Stimulated activated CD8-positive, alpha-beta memory T cell treated with anti-CD3 and anti-CD28 coated beads, Interleukin-4, amount 100 ng/mL, for 1 hour (primary cell): ENCODE measurements at places on chromosomes 4 and X.

- DNase-seq, result no peak
Observed at GRCh38 chr4:100841911-100842310, 324.1 kb upstream of the EMCN start.

- no peak for DNase-seq
Observed at GRCh38 chr4:15526924-15527592, 57.4 kb downstream of the CC2D2A start.

- no peak for DNase-seq
Observed at GRCh38 chrX:75067931-75068330, 88.2 kb downstream of the ABCB7 start.

DNA sequence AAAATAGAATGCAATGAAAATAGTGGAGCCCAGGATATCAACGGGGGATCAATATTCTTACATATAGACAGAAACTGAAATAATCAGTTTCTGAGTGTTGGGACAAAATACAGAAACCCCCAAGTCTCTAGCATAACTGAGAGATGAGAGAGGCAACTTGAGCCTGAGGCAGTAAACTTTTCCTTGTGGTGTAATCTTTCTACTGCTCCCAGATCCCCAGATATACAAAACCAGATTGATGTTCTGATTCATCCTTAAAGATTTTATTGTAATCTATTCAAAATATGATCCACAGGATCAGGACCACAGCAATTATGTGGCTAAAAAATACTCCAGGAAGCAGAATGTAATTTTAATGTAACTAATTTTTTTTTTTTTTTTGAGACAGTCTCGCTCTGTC, 2282.6 kb downstream of the ARAP2 start:
- no peak for DNase-seq

GRCh38 chr4:81724925-81725329, 253.2 kb upstream of the RASGEF1B start:
- no peak for DNase-seq

- DNase-seq, result no peak
Observed at GRCh38 chr4:58767598-58767997, 1657.4 kb upstream of the IGFBP7 start.

- no peak for DNase-seq
Observed at GRCh38 chrX:16601885-16602284, 48.1 kb upstream of the S100G start.

DNA sequence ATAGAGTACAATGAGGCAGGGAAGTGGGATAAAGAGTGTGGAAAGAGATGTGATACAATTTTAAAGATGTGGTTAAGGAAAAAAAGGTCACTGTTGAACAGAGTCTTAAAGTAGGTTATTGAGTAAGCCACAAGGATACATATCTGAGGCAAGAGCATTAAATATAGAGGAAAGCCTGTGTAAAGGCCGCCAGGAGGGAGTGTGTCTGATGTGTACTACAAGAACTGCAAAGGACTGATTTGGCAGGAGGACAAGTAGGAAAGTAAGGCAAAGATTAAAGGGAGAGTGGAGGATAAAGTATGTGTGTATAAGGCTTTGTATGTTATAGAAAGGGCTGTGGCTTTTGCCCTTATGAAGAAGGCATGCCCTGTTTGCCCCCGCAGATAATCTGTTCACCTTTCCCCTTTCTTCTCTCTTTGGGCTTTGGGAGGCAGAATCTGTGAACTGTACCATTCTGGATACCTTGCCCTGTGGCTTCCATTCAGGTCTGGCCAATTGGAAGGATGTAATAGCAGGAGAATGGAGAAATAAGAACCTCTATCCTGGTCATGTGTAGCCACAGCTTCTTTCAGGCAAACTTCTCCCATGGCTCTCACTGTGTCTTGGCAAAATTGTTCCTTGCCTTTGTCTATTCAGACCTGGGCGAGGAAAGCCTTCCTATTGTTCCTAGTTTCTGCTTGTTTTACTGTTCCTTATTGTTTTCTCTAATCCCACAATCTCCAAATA, 68.9 kb upstream of the FAM47B start:
- no peak for DNase-seq

DNA sequence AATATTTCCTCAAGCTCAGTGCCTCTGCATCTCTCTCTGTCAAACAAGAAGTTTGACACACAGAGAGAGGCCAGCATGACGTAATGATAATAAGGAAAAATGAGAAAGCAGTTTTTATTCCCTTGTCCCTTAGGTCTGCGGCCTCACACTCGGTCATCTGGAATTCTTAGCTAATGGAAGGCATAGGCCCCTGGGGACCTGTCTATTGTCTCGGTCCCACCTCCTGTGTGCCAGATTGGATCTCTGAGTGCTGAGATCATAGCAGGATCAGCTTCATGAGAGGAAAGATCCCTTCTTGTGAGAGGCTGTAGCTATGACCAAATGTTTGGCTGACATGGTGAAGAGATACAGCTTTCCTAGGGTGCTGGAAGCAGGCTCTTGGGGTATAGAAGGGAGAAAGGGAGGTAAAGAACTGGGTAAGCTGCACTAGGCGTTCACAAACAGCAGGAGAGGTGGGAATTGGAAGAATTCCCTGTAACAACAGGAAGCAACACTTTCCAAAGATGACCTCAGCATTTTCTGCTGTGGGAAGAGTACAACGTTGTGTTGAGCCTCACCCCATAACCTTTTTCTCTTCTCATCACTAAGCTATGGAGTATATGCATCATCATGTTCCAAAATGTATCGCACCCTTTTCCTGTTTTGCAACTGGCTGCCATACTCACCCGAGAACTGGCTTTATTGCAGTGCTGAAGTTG, 20.2 kb downstream of the TMEM31 start:
- DNase-seq, result no peak

- DNase-seq, result no peak
Observed at GRCh38 chr4:154911608-154912098, 130.6 kb downstream of the RBM46 start.

GRCh38 chr4:75432683-75433082, 81.5 kb downstream of the RCHY1 start:
- no peak for DNase-seq

DNA sequence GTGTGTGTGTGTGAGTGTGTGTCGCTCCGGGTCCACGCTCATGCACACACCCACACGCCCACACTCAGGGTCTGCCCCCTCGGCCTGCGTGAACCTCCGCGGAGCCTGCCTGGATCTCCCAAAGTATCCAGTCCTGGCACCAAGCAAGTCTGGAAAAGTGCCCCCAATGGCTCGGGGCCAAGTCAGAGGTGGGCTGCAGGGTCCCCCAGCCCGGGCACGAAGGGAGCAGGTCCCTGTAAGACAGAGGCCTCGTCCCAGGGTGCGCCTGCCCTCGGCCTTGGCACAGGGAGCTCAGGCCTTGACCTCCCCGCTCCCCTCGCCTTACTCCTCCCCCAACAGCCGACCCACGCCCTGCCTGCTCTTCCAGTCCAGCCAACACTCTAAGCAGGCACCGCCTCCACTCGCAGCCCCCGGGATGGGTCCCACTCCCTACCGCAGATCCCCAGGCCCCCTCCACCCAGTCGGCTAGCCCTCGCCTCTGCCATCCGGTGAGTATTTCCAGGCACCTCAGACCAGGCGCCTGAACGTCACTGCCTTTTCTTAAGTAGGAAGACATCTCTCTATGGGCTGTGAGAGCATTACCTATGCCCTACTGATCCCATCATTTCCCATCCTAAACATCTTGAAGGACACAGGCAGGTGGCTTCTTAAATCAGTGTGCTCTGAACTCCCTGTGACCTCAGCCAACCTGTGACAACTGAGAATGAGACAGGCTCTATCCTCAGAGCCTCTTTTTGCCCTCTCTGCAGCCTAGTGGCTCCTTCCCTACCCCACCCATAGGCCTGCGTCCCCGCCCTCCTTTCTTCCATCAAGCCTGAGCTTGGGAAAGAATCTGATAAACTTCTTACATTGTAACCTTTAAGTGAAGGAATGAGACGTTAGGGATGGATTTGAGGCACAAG, 704 bp downstream of the FAM114A1 start:
- DNase-seq, result no peak

DNA sequence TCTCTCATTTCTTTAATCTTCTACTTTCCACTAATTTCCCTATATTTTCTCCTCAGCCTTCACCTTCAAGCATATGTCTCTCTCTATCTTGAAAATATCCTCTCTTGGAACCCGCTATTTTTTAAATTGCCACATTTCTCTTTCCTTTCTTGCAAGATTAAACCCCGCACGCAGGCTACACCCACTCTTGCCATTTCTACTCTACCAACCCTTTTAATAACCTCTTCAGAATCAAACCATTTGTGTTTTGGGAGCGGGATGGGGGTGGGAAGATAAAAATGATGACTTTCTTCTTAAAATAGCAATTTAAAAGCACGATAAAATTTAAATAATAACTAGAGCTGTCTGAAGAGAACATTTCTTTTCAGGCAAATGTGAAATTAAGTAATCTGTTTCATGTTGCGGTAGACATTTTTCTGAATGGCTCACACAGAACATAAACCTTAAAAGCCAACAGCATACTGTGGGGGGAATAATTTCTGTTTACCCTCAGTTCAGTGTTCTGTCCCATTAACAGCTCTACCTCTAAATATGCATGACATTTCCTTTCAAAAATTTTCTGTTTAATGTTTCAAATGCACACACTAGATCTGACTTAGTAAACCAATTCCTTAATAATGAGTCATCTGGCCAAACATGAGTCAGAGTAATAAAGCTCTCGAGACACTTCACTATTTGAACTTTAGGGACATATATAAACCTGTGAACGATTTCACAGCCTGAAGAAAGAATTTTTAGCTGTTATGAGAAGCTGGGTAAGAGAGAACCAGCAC, 20.5 kb downstream of the ARSJ start:
- no peak for DNase-seq

DNA sequence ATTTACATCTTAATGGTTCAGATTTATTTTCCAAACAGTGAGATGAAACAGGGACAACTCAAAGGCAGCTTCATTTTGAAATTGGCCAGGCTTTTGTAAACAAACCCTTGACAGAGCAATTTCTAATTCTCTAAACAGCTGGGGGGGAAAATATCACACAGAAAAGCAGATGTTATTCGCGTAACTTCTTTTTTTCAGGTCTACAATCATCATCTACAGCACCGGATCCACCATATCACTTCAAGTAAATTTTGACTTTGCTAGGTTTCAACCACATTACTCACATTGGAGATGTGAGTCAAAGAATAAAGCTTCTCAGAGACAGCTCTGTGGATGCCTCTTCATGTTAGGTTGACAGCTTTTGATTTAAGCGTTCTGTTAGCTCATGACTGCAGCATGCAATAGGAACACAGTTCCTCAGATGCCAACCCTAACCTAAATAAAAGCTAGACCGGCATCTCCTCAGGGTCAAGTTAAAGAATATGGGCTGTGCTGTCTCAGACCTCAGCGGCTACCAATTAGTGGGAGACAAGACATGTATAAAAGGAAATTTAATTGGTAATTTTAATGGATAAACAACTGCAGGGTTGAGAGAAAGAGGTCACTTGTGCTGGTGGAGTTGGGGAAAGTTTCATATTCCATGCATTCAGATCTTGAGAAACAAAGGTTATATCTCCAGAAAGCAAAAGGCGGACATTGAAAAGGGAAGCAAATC, 26.8 kb downstream of the AMELX start:
- no peak for DNase-seq

DNA sequence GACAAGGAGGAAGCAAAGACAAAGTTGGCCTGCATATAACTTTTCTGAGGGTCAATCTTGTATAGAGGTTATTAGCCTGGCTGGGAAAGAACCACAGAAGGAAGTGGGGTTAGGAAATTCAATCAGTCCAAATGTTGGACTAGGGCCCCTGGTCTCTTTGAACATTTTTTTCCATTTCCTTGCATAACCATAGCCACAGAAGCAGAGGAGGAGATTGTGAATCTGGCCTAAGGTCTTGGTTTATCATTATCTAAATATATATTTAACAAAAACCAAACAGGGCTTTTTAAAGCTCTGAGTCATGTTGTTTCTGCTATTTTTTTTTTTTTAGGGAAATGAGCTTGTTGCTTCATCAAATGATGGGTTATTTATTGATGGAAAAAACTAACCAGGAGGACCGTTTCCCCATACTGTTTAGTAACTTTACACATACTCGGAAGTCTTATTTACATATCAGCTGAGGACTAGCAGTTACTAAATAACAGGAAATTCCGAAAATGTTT, 97.7 kb upstream of the ACSL4 start:
- DNase-seq, result no peak

- DNase-seq, result no peak
Observed at GRCh38 chrX:72180539-72180938, 1.0 kb upstream of the PIN4 start.

DNA sequence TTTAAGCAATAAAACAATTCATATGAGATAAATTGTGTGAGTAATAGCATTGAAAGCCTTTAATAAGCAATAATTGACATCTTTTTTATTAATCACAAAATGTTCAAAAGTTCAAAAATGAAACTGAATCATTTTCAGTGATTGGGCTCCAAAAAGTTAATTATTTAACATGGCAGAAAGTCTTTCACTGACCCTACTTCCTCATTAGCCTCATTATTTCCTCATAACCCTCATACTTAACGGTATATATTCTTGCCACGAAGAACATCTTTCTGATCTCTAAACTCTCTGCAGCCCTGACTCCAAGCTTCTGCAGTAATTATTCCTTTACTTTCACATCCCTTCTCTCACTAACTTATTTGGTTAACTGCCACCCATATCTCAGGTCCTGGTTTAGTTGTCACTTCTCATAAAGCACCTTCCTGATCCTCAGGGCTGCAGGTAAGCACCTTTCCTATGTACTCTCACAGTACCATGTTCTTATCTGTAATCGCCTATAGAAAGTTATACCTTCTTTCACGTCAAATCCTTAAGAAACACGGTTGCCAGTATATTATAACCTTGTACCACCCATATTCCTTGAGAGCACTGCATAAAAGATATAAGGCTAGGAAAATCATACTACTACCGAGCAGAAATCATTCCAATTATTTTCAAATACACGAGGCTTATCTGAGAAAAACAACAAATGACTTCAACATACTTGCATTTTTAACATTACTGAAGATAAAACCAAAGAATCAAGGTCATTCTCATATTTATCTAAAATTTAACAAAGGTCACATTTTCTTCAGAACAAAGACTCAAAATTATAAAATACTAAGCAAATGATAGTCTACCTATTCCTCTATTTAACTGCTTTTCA, 72.2 kb downstream of the PPP3CA start:
- DNase-seq, result no peak

- DNase-seq, result no peak
Observed at GRCh38 chrX:15016051-15016450, 142.8 kb downstream of the MOSPD2 start.

- DNase-seq, result no peak
Observed at GRCh38 chr4:112855058-112855457, 194.4 kb upstream of the ANK2 start.

DNA sequence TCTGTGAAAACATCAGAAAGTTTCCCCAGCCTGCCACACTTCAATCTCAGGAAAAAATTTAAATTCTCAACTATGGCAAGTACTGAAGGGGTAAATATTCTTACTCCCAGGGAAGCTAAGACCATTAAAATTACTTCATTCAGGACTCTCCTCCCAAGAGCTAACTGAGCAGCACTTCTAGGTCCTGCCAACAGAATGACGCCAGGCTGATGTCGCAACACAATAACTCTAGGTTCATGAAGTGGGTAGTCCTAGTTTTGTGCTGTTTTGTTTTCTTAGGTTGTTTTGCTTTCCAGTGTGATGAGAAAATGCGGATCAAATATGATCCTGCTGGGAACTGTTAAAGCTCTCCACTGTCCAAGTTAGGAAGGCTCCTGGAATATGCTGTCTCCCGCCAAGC, 180.0 kb downstream of the NKX6-1 start:
- no peak for DNase-seq

- no peak for DNase-seq
Observed at GRCh38 chrX:153245288-153245731, 66.2 kb downstream of the MAGEA1 start.

GRCh38 chr4:125728568-125728967, 413.8 kb downstream of the FAT4 start:
- DNase-seq, result no peak

GRCh38 chrX:37817176-37817575, 30.2 kb downstream of the DYNLT3 start:
- no peak for DNase-seq
